ENCODE measurements at places on chromosomes 1 and 21.
A peak's percentile ranks its signal among the peaks of the same experiment; 100 is the strongest.

- peak; percentile 8 for DNase-seq
Observed at GRCh38 chr1:6794164-6794563, 8.9 kb downstream of the CAMTA1 start.

GRCh38 chr1:15975358-15975804 lies 520 bp downstream of the ZBTB17 start:
- no peak for DNase-seq

GRCh38 chr1:112322983-112323678 lies 72.9 kb upstream of the CTTNBP2NL start:
- no peak for DNase-seq

DNA sequence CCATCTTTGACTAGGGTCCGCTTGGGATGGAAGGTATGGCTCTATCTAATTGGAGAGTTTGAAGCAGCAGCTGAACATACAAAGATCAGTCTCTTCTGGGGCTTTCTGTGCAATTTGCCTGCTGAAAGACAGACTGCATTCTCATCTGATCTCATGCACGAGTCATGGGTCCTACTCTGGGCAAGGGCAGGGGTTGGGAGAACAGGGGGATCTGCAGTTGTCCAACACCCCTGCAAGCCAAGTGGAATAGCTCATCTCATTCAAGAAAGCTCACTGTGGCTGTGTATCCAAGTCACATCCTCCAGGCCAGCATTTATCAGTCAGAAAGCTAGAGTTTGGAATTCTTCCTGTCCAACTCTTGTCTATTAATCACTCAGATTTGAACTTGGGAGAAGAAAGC lies 177.2 kb upstream of the C8B start:
- no peak for DNase-seq

DNA sequence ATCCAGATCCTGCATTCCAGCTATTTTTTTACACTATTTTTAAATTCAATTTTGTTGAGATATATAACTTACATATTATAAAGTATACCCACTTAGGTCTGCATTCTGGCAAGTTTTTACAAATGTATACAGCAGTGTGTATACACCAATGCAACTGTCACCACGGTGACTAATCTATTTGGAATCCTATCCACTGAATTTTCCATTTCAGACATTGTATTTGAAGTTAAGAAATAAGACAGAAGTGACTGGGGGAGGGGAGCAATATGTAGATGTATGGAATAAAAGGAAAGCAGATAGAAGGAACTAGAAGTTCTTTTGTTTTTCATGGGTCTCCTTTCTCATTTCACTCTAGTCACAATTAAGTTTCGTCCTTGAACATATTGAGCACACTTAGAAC lies 431.5 kb upstream of the CHRM3 start:
- no peak for DNase-seq

DNA sequence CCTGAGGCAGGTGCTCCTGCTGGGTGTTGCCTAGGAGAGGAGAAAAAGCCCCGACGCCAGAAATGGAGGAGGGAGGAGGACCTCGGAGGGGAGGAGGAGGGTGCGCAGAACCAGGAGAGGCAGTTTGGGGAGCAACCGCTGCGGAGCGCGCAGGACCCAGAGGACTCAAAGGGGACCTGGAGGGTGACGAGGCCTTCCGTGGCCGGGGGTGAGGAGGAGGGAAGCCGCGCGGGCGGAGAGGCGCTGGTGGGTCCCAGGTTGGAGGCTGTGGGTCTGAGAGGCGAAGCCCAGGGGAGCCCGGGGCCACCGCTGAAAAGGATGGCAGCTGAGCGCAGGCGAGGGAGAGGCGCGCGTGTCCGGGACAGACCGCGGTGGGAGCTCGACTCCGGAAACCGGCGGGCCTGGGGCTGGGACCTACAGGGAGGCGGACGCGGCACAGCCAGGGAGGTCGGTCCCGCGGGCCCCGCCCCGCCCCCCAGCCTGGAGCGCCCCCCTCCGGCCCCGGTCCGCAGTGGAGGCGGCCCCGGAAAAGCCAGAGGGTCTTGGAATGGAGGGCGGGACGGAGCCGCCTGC lies 15.1 kb downstream of the RNF223 start:
- no peak for DNase-seq

GRCh38 chr1:40664167-40664537 lies 1.3 kb downstream of the RIMS3 start:
- no peak for DNase-seq

DNA sequence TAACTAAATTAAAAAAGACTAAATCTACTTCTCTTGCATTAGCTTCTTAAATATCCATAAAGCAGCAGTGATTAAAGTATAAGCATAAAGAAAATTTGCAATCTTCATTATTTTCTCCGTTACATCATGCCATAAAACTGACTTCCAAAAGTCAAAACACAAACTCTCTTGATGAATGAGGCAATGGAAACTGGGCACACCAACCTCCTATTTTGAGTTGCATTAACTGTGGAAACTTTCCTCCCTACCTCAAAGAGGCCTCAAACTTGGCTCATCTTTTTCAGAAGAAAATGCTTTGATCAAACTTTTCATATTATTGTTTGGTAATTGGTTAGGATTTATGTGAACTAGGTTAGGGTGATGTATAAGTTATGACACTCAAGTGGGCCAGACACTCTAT lies 4.1 kb upstream of the BTG3 start:
- no peak for DNase-seq

GRCh38 chr1:74579425-74579824 lies 67.0 kb upstream of the LRRC53 start:
- no peak for DNase-seq

DNA sequence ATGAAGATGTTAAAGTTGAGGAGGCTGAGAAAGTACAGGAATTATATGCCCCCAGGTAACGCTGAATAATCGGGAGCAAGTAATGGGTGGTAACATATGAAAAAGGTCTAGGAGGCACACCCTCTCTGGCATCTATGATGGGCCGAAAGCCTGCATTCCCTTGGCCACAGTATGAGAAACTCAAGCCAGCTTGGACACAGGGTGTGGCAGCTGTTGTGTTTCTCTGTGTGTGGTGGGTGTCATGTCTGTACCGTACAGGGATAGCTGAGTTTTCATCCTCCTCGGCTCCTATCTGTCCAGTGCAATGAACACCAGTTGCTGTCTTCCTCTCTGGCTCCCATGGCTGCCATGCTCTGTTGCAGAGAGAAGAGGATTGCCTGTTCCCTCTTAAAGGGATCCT lies 32.9 kb downstream of the NBPF3 start:
- no peak for DNase-seq

DNA sequence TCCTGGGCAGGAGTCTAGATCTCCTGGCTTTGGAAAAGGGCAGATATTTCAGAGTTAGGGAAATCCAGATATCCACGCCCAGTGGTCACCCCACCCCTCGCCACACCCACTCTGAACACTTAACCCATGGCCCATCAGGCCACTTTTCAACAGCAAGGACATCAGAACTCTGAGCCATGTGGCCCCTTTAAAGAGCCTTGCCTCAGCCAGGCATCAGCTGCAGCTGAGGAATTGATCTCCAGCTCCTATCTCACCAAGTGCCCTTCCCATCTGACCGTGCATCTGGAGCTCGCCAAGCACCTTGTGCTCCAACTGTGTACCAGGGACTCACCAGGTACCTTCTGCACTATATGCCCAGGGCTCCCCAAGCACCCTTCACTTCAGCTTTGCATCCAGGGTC lies 20.2 kb upstream of the SH2D2A start:
- DNase-seq, result no peak

DNA sequence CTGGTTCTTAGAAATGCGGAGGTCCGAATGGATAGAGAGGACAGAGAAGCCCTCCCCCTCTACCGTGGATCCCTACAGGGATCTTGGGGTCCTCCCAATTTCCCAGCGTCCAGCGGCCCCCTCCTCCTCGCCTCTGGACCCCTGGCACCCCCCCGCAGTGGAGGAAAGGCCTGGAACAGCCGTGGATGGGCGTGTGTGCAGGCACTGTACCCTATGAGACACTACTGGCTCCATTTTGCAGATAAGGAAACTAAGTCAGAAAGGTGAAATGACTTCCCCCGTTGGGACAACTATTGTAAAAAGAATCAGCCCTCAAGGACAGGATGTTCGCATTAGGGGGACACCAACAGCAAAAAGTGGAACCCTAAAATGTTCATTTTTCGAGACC lies 931 bp upstream of the CLSTN1 start:
- DNase-seq, result no peak
